ENCODE measurements at places on chromosomes 2 and 18.
A peak's percentile ranks its signal among the peaks of the same experiment; 100 is the strongest.

DNA sequence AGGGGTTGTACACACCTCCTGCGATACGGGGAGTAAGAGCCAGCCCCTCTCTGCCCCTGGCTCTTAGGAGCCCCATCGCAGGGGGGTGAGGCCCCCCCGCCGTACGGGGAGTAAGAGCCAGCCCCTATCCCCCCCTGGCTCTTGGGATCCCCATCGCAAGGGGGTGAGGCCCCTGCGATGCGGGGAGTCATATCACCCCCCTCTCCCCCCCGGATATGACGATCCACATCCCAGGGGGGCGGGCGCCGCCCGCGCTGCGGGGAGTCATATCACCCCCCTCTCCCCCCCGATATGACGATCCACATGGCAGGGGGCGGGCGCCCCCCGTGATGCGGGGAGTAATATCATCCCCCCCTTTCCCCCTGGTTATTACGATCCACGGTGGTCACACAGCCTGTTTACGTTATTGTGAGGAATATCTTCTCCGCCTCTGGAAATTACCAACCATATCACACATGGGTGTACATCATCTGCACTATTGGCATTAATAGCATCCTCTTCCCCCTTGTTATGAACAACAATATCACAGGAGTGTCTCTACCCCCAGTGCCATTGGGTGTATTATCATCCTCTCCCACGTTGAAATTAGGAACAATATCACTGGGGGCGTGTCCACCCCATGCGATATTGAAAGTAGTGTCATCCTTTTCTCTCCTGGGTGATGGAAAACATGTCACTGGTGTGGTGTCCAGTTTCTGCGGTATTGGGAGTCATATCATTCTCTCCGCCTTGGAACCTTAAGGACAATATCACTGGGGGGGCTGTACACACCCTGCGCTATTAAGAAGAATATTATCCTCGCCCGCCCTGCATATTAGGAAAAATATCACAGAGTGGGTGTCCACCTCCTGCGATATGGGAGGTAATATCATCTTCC is 24.7 kb upstream of the NAGK start:
- DNase-seq: no peak

DNA sequence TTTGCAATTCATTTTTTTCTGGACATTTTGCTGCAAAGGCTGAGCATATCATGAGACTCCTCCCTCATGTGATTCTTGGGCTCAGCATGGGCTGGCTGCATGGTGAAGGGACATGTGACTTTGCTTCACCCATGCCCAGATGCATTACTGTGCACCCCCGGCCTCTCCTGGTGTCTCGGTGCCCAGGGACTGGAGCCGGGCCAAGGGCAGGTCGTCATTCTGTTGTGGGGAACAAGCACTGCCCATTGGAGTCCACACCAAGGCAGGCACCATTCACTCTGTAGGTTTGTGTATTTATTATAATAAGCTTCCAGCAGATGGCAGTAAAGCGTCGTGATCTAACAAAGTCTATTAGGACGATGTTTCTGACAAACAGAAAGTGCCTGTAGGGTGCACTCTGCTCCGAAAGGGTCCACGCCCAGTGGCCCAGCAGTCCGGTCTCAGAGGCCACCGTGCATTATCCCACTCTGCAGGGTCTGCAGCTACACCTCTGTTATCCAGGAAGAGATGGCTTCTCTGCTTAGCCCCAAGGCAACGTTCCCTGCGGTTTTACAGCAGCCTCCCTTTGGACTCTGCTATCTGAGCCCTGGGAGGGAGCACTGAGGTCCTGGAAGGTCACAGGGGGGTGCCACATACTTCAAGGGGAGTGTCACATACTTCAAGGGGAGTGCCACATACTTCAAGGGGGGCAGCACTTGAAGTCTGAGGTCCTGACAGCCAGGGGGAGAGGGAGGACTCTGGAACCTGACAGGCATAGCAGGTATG is 219.6 kb downstream of the TSN start:
- DNase-seq: no peak

DNA sequence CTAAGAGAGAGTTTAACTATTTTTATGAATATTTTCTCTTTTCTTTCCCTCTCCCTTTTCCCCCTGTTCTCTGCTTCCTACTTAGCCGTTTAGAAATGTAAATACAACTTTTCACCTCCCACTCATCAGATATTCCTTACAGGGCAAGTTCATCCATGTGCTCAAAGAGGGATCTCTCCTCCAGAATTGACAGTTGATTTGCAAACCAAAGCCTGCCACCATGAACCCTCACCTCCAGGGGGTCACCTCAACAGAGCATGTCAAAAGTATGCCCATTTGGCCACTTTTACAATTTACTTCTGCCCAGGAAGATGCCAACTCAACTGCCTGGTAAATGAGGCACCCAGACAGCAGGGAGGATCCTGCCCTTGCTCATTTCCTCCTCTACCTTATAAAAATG is 149.2 kb upstream of the GYPC start:
- DNase-seq: no peak

- DNase-seq: no peak
These were observed 85.3 kb downstream of the LDLRAD4 start for GRCh38 chr18:13303756-13304364.

- DNase-seq: no peak
These were observed 596.9 kb upstream of the HNMT start for GRCh38 chr2:137367361-137367760.

GRCh38 chr2:198774576-198774975 is 683.2 kb downstream of the SATB2 start:
- DNase-seq: no peak

GRCh38 chr2:47089083-47089464 is 66.0 kb downstream of the STPG4 start:
- DNase-seq: no peak

DNA sequence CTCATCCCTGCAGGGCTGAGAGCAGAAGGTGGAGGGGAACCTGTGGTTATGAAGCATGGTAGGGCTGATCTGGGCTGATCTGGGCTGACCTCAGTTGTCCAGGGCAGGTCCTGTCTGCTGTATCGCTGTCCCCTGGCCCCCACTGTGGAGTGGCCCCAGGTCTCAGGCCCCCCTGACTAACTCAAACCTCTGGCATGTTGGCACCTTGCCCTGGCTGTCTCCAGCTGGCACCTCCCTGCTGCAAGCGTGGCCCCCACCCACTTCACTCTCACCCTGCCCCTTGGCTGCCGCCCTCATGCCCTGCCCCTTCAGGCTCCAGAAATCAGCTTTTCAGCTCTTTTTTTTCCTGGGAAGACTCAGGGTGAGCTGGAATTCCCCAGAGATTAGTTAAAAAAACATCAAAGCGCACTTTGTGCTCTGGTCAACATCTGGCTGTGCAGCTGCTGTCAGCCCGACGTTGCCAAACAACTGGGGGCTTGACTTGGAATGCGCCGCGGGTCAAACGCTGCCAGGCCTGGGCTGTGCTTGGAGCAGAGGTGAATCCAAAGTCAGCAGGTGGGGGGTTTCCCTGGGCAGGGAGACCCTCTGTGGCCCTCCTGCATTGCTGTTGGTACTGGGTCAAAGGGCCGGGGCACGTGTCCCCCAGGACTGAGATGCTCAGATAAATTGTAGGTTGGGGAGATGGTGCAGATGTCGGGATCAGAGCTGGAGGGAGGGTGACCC is 173.8 kb upstream of the HDAC4 start:
- no peak for DNase-seq

DNA sequence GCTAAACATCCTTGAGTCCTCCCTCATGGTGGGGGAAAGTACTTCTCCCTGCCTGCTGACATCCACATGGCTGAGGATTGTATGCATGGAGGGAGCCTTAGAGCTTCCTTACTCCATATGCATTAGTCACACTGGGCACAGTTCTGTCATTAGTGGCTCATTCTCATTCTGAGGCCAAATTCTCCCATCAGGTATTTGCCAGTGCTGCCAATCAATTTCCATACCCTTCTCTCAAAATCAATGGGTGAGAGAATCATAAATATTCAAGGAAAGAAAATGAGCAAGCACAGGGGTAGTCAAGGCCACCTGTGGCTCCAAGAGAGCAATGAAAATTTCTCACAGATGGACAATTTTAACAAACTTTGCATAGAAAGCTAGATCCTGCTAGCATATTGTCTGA is 422.6 kb upstream of the SETBP1 start:
- no peak for DNase-seq

GRCh38 chr18:68721681-68722583 is 7.0 kb upstream of the TMX3 start:
- DNase-seq: no peak

DNA sequence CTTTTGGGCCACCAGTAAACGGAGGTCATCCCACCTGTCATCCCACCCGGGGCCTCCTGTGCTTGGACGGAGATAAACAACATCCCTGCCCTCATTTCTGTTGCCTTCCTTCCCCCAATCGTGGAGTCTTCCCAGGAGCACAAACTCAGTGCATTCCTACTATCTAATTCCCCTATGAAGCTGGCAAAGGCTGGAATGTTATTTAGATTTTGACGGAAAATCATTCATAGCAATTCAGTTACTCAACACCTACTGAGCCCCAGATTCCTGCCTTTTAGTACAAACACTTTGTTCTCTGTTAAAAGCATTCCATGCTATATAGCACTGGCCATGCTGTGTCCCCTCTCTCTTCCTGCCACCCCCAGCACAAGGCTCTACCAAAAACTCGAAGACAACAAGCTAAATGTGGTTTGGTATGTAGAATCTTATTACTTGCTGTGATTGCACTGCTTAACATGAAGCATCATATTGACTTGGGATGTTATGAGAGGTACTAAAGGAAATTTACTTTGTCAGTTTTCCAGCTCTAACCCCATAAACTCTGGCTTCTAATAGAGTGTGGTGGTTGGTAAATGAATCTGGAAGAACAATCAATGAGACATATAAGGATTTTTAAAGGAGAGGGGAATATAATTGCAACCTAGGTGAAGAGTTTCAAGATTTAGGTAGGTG is 32.3 kb upstream of the IMPA2 start:
- no peak for DNase-seq

DNA sequence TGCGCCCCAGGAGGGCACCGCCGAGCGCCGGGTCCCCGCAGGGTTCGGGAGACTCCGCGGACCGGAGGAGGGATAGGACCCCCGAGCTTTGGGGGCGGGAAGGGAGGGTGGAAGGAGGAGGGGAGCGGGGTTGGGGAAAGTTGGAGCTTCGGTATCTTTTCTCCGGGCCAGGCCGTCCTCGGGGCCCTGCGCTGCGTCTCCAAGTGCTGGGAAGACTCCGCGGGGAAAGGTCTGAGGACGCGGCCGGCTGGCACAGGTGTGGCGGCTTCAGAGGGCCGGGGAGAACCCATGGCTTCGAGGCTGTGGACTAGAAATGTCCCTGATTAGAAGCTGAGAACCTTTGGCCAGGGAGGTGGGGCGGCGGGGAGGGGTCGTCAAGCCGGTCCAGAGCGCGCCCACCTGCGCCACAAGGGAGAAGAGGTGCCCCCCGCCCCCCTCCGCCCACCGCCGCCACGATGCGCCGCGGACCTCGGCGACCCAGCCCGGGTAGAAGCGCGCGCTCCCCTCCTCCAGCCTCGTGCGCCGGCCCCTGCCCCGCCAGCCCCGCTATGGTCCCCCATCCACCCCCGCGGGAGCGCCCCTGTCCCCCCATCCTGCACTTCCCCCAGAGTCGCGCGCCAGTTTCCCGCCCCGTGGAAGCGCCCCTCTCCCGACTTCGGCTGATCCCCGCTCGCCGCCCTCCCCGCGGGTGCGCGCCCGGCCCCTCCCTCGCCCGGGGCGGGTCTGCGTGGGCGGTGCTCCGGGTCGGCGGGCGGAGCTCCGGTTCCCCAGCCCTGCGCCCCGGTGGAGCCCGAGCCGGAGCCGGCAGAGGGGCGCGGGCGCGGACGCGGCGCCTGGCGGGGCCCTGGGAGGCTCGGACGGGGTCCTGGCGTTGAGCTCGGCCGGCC is at the start of gene SNTG2:
TSS of gene SNTG2 (plus strand) at position 770 of the 887 bp plus-strand sequence. CDS start 148 bp downstream, outside the sequence.
- DNase-seq: peak; percentile 32

GRCh38 chr2:109633284-109633961 is 19.3 kb downstream of the SOWAHC start:
- no peak for DNase-seq

DNA sequence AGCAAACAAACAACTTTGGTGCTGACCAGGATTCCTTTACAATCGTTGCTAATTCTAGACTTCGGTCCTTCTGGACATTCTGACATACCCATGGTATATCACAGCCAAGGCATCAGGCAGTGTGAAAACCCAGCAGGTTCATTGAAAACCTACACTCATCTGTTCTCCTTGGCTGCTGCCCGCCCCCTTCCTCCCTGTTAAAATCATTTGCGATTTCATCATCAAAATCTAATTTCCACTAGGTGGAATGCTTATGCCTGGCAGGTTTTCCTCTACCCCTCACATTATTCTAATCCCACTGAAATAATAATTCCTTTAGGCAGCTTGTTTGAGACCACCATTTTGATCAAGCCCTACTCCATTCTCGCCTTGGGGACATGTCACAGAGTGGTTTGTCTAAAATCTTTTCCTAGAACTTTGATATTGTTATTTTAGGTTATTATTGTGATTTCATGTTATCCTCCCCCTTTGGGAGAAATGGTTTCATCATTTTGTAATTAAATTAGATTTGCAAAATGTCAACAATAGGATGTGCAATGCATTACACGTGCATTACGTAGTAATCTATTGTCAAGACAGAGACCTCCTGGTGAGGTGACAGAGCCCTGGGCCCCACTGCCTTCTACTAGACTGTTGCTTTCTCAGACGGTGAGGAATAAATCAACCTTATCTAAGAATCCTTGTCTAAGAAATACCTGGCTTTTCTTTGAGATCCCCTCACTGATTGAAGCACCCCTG is 31.0 kb upstream of the ASPRV1 start:
- no peak for DNase-seq

- peak; percentile 66 for DNase-seq
These were observed 261.0 kb downstream of the NYAP2 start for GRCh38 chr2:225660262-225661131.

DNA sequence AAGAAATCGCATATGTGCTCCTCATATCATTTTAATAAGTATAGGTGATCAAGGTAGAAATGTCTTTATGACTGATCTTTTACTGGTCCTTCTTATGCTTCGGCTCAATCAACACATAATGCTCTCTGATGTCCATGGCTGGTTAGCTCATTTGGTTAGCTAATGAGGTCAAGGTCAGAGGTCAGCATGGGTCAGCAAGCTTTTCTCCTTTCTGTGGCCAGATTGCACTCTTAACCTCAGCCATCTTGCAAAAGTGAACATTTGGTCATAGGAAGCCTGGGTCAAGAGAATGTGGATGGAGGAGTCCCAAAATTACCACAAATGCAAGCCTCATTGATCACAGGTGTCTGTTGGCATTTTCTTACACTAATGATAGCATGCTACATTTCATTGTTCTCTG is 35.4 kb upstream of the DARS1 start:
- DNase-seq: no peak

DNA sequence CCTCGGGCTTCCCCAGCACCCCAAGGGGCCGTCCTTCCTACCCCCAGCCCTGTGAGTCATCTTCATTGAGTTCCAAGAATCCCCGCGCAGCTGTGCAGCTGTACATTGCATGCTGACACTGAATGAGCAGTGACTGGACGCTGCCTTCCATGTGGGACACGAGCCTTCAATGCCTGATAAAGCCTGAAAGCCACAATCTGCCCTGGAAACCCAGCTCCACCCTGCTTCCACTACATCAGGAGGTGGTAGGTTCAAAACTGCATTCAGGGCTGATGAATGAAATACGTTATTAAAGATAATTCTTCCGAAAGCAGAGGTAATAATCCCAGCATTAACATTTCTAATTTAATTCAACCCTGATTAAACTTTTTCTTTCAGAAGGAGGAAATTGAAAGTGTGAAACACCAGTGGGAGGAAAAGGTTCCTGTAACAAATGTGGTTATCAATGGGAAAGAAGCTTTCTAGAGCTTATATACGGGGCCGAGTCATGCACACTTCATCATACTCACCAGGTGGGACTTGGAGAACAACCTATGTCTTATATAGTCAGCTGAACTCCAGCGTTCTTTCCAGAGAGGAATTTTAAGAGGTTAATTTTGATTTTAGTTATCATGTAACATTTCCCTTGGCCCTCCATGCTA is 360.1 kb downstream of the LPIN1 start:
- DNase-seq: no peak

- DNase-seq: no peak
These were observed 3.0 kb upstream of the ASB1 start for GRCh38 chr2:238423561-238424312.
